Stimulated activated CD4-positive, alpha-beta T cell treated with anti-CD3 and anti-CD28 coated beads, TNF-alpha, amount 100 ng/mL, for 24 hours (primary cell): ENCODE measurements at places on chromosomes 7 and 10.

DNA sequence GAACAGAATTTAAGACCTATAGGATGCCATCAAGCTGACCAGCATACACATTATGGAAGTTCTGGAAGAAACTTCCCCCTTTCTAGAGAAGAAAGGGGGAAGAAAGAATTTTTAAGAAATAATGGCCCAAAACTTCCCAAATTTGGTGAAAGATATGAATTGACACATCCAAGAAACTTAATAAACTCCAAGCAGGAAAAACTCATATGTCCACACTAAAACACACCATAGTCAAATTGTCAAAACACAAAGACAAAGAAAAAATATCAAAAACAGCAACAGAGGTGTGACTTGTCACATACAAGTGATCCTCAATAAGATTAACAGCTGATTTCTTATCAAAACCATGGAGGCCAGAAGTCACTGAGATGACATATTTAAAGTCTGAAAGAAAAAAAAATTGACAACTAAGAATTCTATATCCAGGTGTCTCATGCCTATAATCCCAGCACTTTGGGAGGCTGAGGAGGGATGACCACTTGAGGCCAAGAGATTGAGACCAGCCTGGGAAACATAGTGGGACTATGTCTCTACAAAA is 52.4 kb downstream of the CFAP70 start:
- no peak for DNase-seq

DNA sequence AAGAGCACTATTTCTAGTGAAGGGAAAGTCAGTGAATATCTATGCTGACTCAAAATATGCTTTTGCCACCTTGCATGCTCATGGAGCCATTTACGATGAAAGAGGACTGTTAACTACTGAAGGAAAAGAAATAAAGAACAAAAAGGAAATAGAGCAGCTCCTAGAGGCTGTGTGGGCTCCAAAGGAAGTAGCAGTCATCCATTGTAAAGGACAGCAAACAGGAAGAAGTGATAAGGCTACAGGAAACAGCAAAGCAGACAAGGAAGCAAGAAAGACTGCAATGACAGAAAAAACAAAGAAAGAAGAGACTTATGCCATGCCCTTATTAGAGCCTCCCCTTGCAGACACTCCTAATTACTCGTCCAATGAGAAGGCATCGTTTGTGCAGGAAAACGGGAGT is 12.0 kb upstream of the ZNF33B start:
- no peak for DNase-seq

DNA sequence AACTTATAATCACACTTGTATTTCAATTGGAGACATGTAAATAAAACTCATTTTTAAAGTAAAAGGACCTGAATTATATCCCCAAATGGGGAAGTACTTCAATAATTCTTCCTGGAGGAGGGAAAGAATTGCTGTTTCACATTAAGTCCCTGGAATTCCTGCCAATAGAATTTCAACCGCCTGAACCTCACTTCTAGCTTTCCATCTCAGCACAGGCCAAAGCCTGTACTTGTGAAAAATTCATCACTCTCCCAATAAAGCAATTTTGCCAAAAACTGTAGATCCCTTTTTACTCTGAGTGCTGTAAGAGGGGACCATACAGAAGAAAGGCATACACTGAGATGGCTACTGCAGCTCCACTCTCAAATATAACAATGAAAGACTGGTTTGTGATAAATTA is 54.8 kb downstream of the CADPS2 start:
- DNase-seq: no peak

GRCh38 chr10:66505003-66505657 is 420.7 kb upstream of the LRRTM3 start:
- no peak for DNase-seq

DNA sequence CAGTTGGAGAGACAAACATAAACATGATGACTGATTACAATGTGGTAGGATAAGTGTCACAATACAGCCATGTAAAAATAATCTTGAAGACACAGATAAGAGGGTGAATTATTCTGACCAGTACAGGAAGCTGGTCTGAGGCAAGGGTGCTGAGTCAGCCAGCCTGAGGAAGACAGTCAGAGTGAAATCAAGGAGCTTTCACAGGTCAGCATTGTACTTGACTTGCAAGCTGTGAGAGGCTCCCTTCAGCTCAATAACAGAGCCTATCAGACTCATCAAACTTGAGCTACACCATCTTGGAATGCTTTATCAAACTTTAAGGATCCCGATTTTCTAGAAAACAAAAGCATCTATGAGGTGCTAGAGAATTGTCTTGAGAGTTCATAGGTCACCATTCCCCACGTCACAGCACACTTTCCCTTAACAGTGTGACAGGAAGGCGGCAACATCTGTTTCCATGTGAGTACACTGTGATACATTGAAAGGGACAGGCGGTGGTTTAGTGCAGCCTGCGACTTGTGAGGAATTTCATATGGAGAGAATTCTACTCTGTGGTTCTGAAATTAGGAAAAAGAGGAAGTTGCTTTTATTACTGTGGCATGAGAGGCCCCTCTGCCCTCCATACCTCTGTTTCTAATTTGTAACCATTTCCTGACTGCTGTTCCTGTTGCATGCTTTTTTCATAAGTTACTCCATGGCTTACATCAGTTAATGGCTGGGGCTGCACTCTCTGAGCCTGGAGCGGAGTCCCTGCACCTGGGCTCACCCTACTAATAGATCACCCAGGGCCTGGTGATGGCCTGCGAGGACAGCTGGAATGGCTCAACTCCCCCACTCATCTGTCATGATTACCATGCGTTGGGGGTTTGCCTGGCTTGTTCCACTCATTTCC is 417.1 kb downstream of the SUGCT start:
- no peak for DNase-seq

DNA sequence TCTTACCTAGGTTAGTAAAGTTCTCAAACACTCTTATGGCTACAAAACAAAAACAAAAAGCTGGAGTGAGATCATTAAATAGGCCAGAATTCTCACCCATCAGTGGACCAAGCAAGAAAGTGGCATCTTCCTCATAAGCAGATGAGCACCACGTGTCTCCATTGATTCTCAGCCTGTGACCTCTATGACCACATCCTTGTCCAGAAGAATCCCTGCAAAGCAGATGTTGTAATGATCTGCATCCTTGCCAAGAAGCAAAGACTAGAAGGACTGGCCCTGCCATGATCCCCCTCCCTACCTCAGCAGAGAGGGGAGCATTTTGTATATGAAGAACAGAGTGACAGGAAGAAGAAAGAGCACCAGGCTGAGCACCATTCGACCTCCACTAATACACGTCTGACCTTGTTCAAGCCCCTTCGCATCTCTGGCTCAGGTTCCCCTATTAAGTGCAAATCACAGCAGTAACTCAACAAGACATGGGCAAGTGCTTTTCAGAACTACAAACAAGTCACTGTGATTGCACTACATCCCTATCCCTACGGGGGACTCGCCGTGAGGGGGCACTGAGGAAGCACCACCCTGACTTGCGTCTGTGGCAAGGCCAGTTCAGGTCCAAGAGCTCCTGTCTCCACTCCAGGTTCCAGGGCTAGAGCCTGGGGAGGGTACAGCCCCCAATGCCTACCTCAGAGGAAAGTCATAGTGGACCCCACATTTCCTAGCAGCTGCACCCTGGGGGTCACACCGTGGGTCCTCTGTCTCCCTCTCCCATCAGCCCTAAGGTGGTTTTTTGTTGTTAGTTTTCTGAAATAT is 22.2 kb upstream of the RASSF4 start:
- DNase-seq: no peak

DNA sequence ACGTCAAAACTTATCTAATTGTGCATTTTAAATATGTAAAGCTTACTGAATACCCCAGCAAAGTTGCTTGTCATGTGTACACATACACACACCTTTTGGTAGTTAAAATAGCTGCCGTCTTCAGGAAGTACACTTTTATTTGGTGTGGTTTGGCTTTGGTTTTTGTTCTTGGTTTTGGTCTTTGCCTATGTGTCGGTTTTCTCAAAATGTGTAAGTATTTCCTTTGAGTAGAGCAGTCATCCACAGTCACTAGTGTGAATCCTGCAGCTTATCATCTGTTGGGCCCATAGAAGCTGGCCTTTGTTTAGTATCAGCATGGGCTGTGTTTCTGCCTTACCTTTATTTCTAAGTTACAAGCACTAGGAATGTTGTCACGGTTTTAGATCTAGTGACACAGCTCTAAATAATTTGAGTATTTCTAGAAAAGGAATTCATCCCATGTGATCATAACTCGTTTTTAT is 35.3 kb downstream of the NET1 start:
- DNase-seq: no peak

DNA sequence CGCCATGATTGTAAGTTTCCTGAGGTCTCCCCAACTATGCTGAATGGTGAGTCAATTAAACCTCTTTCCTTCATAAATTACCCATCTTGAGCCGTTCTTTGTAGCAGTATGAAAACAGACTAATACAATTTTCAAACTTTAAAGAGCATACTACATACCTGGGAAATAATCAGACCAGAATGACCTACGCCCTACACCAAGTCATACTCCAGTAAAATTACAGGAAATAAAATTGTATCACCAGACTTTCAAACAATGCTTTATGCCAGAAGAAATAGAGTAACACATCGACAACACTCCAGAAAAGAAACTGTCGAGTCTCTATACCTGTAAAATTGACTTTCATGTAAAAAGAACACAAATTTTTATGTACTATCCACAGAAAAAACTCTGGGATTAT is 18.7 kb downstream of the RSU1 start:
- no peak for DNase-seq

DNA sequence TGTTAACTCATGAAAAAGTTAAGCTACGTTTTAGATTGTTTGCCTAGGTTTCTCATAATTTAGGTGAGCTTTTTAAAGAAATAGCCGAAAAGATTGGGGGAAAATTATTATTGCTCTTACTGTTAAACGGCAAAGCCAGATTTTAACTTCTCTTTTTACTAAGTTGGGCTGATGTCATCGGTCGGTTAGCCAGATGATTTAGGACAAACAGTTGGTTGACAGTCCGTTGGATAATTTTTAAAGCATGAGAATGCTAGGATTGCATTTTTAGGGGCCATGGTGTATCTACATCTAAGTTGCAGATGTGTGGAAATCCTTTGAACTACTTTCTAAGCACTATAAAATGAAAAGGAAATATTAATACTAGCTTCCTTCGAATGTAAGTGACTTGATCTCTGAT is 280.9 kb upstream of the AKR1E2 start:
- no peak for DNase-seq

- DNase-seq: no peak
Observed at GRCh38 chr7:91114232-91114631, 150.0 kb upstream of the FZD1 start.

DNA sequence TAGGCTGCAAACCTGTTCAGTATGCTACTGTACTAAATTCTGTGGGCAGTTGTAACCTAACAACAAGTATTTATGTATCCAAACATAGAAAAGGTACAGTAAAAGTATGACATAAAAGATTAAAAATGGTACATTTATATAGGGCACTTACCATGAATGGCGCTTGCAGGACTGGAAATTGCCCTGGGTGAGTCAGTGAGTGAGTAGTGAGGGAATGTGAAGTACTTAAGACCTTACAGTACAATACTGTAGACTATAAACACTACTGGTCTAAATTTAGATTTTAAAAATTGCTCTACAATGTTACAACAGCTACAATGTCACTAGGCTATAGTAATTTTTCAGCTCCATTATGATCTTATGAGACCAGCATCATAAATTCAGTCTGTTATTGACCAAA is 146.0 kb upstream of the GNAI1 start:
- no peak for DNase-seq

- no peak for DNase-seq
Observed at GRCh38 chr10:35768731-35769130, 126.6 kb upstream of the FZD8 start.

GRCh38 chr7:6409091-6409490 is 38.7 kb downstream of the DAGLB start:
- no peak for DNase-seq

GRCh38 chr7:35024298-35024697 is 13.0 kb downstream of the DPY19L1 start:
- DNase-seq: no peak
